ENCODE measurements at places on chromosomes 2 and 18.

GRCh38 chr18:23868136-23868785 lies 146.3 kb upstream of the TTC39C start:
- no peak for DNase-seq

DNA sequence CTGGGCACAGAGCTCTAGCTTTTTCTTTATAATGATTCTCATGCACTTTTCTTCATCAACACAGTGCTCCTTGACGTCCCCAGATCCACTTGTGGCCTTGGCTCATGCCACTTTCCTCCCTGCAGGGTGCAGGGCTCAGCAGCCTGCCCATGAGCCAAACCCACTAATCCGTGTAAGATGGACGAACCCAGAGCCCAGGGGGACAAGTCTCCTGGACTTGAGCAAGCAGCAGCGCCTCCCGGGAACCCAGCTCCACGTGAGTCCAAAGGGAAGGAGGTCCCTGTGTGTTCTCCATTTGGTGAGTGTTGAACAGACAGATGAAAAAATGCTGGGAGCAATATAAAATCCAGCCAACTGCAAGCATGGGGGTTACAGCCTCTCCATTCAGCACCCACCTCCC lies 470.6 kb upstream of the HS6ST1 start:
- DNase-seq, result no peak

DNA sequence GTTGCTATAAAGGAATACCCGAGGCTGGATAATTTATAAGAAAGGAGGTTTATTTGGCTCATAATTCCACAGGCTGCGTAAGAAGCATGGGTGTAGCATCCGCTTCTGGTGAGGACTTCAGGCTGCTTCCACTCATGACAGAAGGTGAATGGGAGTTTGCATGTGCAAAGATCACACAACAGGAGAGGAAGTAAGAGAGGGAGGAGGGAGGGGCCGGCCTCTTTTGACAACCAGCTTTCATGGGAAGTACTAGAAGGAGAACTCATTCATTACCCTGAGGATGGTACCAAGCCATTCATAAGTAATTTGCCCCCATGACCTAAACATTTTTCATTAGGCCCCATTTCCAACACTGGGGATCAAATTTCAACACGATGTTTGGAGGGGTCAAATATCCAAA lies 386.8 kb upstream of the NETO1 start:
- DNase-seq, result no peak

- DNase-seq, result peak; percentile 85
Observed at GRCh38 chr2:144426981-144427479, 92.9 kb downstream of the ZEB2 start.

DNA sequence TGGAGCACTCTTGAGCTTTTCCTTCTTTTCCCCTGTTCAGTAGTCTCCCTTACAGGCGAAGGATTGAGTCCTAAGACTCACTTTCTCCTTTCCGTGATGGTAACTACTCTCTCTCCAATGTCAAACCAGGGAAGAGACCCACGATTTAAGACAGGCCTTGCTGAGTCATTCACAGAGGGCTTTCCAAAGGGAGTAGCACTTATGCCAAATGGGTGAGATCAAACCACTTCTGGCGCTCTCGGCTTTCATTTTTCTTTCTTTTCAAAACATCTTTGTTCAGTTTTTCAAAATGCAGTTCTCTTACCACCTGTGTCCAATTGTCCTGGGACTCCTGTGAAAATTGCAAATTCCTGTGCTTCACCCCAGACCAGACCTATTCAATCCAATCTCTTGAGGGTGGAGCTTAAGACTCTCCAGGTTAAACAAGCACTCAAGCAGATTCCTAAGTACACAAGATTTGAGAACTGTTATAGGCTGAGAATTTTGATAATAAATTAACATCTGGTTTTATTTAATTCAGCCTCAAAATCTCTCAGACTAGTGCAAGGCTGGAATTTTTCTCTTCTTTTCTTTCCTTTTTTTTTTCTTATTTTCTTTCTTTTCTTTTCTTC lies 14.4 kb upstream of the MRPL19 start:
- DNase-seq, result no peak

DNA sequence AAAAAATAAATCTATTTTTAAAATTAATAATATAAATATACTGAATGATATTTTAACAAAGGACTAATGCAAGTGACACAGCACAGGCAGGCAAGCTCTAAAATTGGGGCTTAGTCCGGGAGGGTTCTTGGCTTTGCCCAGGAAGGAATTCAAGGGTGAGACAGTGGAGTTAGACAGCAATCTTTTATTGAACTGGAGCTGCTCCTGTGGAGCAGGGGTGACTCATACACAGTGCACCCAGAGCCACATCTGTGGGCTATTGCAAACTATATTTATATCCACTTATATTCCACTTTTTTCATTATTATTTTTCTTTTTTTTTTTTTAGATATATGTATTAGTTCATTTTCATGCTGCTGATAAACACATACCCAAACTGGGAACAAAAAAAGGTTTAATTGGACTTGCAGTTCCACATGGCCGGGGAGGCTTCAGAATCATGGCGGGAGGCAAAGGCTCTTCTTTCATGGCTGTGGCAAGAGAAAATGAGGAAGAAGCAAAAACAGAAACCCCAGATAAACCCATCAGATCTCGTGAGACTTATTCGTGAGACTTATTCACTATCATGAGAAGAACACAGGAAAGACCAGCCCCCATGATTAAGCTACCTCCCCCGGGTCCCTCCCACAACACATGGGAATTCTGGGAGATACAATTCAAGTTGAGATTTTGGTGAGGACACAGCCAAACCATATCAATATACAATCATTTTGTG lies 437.1 kb downstream of the BCL11A start:
- DNase-seq, result no peak

- peak; percentile 99 for DNase-seq
Observed at GRCh38 chr2:141557329-141558095, 573.3 kb downstream of the LRP1B start.

DNA sequence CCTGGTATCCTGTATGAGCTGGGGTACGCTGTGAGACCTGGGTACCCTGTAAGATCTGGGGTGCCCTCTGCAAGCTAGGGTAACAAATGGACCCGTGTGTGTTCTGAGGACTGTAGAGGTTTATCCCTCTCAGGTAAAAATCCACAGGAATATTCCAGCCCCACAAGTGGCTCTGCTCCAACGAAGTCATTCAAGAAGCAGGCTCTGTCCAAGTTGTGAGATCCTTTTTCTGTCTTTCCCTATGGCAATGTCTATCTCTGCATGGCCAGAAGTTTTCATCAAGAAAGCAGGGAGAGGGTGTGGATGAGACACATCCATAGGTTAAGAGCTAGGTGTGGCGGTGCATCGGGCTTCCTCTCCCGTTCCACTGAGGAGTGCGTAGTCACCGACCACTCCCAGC lies 43.0 kb downstream of the PTGR3 start:
- no peak for DNase-seq

DNA sequence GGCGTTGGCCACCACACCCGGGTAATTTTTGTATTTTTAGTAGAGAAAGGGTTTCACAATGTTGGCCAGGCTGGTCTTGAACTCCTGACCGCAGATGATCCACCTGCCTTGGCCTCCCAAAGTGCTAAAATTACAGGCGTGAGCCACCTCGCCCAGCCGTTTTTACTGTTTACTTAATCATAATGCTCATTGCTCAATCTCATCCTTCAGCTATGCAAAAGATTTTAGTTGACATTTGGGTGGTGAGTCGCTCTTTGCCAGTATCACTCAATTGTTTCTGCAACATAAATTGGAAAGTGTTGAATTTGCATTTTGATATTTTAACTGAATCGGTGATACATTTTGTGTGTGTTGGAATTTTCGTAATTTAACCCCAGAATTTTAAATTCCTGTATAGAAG lies 7.8 kb upstream of the ZNF532 start:
- peak; percentile 60 for DNase-seq

DNA sequence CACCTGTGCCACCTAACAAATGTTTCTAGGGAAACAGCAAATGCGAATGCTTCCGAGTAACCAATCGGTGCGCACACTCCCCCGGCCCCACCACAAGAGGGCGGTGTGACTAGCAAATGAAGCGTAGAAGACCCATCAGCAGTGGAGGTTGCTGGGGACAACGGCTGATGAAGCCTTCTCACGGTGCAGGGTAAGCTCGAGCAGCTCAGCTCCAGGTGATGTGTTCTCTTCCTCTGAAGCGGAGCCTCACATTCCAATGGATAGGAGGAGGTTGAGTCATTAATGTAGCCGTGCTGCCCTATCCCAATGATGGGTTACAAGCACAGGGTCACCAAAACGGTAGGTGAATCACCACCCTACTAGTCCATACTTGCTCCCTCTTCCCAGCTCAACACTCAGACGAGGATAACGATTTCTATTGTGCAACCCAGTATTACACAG lies 127.6 kb upstream of the TWIST2 start:
- peak; percentile 38 for DNase-seq

GRCh38 chr2:4668381-4668780 lies 965.0 kb downstream of the DCDC2C start:
- no peak for DNase-seq

DNA sequence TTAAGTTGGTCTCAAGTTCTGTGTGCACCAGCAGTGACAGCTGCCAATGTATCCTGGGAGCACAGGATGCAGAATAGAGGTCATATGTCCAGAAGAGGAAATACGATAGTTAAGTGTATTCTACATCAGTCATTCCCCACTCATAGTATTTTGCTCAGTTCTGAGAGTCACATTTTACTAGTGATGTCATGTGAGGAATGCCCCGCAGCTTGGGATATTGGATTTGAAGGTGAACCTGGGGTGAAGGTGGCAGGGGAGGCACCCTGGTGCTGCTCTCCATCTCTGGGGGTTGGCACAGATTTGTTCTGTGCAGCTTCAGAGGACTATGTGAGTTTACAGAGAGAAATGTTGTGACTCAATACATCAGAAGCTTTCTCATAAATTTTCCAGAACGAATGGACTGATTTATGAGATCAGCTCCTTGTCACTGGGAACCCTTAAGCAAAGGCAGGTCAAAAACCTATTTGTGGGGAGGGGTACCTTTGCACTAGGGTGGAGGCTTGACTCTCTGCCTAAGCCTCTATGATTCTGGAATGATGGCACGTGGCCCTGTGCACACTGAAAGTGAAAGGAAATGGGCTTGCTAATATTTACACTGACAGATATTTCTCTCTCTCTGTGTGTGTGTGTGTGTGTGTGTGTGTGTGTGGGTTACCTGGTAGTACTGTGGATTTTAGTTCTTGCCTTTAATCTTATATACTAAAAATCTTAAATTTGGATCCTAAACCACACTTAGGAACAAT lies 95.9 kb downstream of the NEB start:
- DNase-seq, result peak; percentile 12

GRCh38 chr2:136107051-136108033 lies 10.6 kb downstream of the CXCR4 start:
- no peak for DNase-seq

DNA sequence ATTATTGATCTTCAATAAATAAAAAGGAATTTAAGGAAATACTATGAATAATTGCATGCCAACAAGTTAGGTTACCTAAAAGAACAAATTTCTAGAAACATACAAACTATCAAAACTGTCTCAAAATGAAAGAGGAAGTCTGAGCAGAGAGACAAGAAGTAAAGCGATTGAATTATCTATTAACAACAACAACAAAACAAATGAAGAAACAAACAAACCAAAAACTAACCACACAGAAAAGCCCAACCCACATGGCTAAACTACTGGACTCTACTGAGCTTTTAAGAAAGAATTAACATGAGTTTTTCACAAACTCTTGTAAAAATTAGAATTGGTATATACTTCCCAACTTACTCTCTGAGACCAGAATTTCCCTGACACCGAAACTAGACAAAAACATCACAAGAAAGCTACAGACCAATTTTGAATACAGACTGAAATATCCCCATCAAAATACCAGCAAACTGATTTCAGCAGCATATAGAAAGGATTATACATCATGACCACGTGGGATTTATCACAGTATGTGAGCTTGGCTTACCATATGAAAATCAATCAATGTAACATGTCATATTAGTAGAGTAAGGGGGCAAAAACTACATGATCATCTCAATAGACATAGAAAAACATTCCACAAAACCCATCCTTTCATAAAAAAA lies 16.6 kb upstream of the GALNT1 start:
- no peak for DNase-seq

- DNase-seq, result no peak
Observed at GRCh38 chr2:145199042-145199441, 679.1 kb upstream of the ZEB2 start.

DNA sequence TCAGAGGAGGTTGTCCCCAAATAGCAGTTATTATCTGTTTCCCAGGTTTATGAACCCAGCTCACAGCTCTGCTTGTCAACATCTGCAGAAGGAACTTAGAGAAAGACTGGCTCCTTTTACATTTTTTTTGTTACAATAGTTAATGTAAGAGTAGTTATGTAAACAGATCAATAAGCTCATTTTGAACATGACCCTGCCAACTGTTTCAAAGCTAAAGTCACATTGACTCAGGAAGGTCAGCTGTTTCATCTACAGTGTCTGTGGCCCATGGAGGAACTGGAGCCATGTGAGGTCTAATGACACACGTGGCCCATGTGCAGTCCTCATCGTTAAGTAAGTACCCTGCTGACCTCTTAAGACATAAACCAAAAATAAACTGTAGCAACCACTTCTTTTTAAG lies 97.1 kb downstream of the SH3RF3 start:
- DNase-seq, result no peak

DNA sequence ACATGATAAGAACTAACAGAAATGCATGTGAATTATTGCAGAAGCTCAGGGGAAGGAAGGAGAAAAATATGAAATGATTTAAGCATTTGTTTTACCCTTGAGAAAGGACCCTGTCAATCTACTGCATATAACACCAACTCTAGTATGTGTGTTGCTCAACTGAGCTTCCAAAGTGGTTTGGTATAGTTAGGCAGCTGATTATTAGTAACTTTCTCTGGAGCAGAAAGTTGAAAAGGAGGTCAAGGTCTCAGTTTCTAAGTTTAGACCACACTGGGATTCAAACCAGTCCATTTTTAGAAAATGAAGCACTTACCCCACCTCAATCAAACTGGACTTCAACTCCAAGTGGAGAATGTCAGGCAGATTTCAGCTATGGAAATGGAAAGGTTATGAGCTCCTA lies 123.3 kb upstream of the CDC42EP3 start:
- DNase-seq, result peak; percentile 71

- DNase-seq, result no peak
Observed at GRCh38 chr2:86695053-86695691, 24.9 kb upstream of the RMND5A start.

DNA sequence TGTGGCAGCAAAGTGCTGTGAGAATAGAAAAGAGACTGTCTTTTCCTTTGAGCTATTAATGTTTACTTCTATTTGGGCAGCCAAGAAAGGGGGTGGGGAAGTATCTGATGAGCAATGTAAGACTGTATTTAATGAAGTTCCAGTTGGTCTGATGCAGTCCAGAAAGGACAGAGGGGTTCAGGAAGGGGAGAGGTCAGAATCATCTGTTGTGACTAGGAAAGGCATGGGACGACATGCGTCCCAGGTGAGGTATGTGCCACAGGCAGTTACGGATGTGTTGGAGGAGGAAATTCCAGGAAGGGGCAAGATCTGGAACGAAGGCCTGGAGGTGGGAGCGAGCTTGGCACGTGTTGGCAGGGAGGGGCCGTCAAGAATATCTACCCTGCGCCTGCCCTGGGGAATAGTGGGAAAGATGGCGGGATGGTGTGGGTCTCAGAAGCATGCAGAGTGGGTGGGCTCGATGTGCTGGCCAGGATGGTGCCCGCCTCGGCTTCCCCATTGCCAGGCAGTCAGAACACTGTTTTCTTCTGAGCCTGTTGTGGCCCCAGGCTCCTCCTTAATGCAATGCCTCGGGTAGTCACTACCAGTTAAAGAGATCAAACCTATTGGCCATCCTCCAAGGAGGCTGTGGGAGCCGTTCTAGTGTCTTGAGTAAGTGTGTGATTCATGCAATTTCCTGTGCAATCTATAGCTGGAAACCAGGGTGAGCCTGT lies 57.8 kb upstream of the TXNDC2 start:
- peak; percentile 99 for DNase-seq

All from fibroblast of lung (primary cell).